ENCODE measurements at places on chromosomes 6 and 20.

- DNase-seq: no peak
Observed at GRCh38 chr20:44247586-44248409, 690 bp downstream of the GDAP1L1 start.

GRCh38 chr6:3916211-3916610 is 67.0 kb downstream of the FAM50B start:
- no peak for DNase-seq

DNA sequence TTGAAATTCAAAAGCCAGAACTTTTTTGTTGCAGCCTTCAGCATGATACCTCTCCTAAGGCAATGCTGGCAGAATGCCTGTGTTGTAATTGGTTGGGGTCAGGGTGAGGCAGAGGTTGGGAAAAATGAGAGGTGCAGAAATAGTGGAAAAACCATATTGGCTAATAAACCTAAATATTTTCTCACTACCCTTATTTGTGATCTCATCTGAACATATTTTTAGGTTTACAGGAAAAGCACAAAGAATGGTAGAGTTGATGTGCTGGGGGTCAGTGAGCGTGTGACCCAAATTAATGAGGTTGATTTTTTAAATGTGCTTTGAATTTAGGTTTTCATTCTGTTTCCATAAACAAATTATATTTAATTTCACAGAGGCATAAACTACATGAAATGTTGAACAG is 437.3 kb downstream of the HDGFL1 start:
- no peak for DNase-seq

DNA sequence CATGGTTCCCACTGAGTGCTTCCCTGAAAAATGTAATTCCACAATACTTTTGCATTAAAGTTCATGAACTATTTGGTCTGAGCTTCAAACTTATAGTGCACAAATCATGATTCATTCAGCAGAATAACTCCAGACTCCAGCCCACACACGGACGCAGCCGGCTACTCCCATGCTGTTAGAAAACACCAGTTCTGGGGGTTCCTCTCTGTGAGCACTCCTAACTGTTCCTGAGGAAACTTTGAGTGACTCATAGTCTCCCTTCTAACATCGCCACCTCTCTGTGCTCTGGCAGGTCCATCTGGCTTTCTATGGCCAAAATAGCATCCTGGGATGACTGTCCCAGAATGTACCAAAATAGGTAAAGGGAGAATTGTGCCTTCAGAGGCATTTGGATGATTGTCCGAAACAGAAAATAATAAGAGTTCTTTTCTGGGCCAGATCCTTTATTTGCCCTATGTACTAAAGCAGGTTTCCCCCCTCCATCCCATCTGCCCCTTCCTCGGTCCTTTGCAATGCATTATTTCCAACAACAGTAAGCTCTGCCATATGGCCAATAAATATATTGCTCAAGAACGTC is 32.3 kb upstream of the LY86 start:
- DNase-seq: no peak

Data from T-helper 17 cell (primary cell).